SK-N-SH (cell line): ENCODE measurements at places on chromosomes 2 and 18.

DNA sequence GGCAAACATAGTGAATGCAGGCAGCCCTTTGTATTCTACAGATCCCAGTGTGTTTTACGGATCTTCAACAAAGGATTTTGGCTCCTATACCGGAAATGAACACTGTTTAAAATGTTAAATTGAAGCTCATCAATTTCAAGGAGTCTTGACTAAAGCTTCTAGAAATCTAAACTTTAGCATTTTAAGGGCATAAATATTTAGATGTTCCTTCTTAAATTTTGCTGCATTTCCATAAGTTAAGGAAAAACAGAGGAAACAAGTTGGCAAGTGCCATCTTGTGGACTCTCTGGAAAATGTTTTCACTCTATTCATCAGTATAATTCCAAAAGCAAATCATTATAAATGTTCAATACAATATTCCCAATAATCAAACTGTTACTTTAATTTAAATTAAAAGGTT lies 19.6 kb downstream of the CHN1 start:
- peak; percentile 27 for DNase-seq

GRCh38 chr2:180707175-180707883 lies 273.1 kb upstream of the UBE2E3 start:
- DNase-seq = no peak

GRCh38 chr2:10214179-10214578 lies 88.5 kb upstream of the HPCAL1 start:
- DNase-seq = no peak

DNA sequence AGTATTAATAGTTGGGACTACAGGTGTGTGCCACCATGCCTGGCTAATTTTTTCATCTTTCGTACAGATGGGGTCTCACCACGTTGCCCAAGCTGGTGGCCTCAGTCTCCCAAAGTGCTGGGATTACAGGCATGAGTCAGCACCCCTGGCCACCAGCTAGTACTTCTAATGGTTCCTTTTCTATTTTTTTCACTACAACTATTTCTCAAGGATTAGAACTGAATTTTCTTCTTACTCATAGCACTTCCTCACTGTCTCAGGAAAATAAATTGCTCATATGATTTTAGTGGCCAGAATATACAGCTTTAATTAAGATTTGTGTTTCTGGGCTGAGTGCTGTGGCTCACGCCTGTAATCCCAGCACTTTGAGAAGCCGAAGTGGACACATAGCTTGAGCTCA lies 43.2 kb upstream of the SOS1 start:
- no peak for DNase-seq

DNA sequence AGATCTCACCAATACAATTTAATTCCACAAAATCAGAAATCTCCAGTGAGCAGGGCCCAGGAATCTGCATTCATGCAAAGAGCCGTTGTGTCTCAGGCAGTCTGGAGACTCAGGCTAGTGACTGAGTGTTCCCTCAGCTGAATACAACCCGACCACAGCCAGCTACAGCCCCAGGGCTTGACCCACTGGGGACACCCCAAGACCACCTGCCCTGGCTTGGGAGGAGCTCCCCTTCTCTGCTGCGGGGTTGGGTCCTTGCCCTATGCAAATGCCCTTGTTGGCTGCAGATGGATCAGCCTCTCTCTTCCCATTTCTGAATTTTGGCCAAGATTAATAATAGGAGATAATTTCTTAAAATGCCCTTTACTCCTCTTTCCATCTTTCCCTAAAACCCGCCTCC lies 157.7 kb downstream of the TWIST2 start:
- no peak for DNase-seq

DNA sequence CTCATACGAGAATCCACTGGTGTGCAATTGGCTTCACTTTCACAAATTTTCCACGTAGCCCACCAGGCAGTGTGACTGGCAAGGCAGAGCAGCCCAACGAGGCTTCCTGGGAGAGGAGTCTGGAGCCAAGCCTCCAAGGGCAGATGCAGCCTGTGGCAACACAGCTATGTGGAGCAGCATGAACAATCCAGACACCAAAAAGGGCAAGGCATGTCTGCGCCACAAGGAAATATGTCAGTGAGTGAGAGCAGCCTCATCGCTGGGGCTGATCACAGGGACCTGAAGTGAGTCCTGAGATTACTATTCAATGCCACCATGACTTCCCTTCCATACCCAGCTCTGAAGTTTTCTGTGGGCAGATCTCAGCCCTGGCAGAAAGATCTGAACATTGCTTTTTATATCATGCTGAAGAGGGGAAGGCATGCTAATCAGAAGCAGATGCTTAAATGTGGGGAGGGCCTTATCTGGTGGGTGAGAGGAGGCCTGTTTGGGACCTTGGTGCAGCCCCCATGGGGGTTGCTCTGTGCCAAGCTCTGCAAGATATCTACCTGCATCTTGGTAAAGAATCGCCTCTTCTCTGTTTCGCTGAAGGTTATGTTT lies 40.0 kb upstream of the PUM2 start:
- peak; percentile 71 for DNase-seq

DNA sequence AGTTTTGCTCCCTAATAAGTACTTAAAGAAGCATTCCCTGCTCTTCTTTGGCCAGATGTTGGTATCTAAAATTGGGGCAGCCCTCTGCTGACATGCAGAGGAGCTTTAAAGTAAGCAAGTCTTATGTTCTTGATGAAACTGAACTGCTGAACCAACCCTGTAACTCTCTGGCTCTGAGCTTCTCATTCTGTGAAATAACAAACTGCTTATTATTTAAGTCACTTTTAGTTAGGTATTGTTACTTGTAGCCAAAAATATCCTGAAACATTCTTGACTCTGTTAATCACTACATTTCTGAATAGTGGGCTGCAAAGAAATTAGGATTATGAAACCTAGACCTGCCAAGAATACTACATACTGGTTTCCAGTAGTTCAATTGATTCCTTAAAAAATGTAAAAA lies 15.5 kb downstream of the PPP3R1 start:
- no peak for DNase-seq

GRCh38 chr2:137888845-137889244 lies 75.4 kb upstream of the HNMT start:
- DNase-seq = peak; percentile 25

DNA sequence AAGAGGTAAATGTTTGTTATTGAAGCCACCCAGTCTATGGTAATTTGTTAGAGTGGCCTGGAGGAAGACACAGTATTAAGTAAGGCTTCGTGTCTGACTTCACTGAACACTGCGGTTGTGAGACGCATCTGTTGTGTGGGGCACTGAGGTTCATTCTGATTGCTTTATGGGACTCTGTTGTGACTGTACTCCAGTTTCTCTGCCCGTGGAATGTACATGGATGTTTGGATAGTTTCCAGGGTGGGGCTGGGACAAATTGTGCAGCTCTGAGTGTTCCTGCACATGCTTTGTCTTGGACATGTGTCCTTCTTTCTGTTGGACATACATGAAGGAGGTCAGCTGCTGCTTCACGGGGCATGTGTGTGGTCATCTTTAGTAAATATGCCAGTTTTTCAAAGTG lies 58.6 kb downstream of the ODC1 start:
- no peak for DNase-seq

- no peak for DNase-seq
These were observed 76.3 kb downstream of the GPD2 start for GRCh38 chr2:156512451-156512850.

DNA sequence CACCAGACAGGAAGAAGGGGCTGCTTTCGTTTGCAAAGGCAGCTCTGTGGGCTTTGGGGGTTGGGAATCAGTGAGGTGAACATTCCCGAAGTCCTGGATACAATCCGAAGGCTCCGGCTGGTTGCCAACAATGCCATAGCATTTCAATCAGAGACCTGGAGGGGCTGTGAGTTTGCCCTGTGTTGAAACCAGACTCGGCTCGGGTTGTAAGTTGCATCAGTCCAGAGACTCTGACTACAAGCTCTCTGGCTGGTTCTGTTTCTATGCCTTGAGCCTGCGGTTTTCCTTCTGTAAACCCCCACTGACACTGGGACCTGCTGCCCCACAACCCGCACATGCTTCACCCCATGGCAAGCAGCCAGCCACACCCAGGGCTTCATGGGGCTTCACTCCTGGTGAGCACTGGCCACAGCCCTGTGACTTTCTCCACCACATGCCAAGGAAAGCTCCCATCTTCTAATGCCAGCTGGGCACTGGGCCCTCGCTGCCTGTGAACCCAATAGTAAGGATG lies 85.7 kb upstream of the ODC1 start:
- DNase-seq = no peak

- DNase-seq = no peak
These were observed 149.0 kb upstream of the CYP1B1 start for GRCh38 chr2:38224821-38225437.

- peak; percentile 8 for DNase-seq
These were observed 294.4 kb upstream of the EPC2 start for GRCh38 chr2:148350199-148350598.
